Panc1 (cell line): ENCODE measurements at places on chromosomes 16 and 17. TPM values are rescaled to one million over a fixed set of nuclear protein-coding genes. Genes with fewer than 3 reads are reported as not detected.

The CD300C gene
- not detected for total RNA-seq

GRCh38 chr16:78666318-78666717 is 566.9 kb downstream of the WWOX start:
- no peak overlapping the region for H3K4me3 ChIP-seq
- no peaks in the 10 kb centered on the region for H3K36me3 ChIP-seq
- DNase-seq: no peak
- no peak overlapping the region for H3K27ac ChIP-seq
- H3K27me3 ChIP-seq: no peaks in the 10 kb centered on the region
- H3K4me1 ChIP-seq: no peaks in the 10 kb centered on the region

- no peaks in the 10 kb centered on the region for H3K27me3 ChIP-seq
- no peaks in the 10 kb centered on the region for H3K4me1 ChIP-seq
- H3K27ac ChIP-seq: no peak overlapping the region
- no peak overlapping the region for H3K4me3 ChIP-seq
- no peak for DNase-seq
These were observed 816.9 kb downstream of the CDH11 start for GRCh38 chr16:64304951-64305350.

The ADCY9 gene
- total RNA-seq: 29.8 TPM

DNA sequence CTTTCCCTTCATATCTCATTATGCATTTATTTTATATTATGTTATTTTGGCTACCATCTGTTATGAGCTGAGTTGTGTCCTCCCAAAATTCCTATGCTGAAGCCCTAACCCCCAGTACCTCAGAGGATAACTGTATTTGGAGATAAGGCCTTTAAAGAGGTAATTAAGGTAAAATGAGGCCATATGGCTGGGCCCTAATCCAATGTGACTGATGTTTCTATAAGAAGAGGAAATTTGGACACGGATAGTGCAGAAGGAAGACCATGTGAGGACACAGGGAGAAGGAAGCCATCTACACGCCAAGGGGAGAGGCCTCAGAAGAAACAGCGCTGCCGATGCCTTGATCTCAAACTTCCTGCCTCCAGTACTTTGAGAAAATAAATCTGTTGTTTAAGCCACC is 557.7 kb upstream of the CDH5 start:
- H3K4me3 ChIP-seq: no peak overlapping the region
- no peaks in the 10 kb centered on the region for H3K4me1 ChIP-seq
- DNase-seq: no peak
- H3K27ac ChIP-seq: no peak overlapping the region

DNA sequence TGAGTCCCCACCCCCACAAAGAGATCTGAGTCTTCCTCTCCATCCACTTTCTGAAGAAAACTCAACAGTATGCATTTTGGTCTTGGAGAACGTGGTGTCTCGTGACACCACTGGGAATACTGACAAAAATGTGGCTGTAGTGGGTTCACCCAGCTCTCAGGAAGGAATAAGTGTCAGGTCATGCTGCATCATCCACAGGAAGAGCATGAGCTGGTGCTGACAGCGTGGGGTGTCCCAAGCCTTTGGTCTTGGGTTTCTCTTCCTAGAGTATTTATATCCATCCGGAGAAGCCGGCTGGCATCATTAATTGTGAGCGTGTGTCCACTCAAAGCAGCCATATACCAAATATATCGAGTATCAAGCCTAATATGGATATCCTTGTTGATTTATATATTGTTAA is 55.9 kb downstream of the C17orf67 start:
- H3K27me3 ChIP-seq: no peaks in the 10 kb centered on the region
- no peaks in the 10 kb centered on the region for H3K36me3 ChIP-seq
- no peak overlapping the region for H3K4me3 ChIP-seq
- no peak for DNase-seq

DNA sequence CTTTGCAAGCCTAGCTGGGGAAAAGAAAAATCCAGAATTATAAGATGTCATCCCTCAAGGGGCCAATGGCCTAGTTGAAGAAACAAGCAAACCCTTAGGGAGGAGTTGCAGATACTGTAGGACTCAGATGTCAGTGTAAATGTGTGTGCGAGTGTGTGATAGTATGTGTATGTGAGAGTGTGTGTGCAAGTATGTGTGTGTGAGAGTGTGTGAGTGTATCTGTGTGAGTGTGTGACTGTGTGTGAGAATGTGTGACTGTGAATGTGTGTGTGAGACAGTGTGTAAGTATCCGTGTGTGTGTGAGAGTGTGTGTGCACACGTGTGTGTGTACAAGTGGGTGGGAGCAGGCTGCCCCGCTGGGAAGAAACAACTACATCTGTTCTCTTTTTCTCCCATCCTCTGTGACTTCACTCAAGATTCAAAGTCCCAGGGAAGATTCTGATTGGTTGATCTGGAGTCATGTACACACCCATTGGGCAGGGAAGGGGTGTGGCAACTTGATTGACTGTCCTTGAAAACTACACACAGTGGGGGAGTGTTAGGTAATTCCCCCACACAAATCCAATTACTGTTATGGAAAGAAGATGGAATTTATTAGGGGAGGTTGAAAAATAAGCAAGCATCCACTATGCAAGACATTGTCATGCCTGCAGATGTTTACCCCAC is 40.7 kb downstream of the IRX3 start:
- H3K4me1 ChIP-seq: no peaks in the 10 kb centered on the region
- DNase-seq: no peak
- H3K4me3 ChIP-seq: no peak overlapping the region

DNA sequence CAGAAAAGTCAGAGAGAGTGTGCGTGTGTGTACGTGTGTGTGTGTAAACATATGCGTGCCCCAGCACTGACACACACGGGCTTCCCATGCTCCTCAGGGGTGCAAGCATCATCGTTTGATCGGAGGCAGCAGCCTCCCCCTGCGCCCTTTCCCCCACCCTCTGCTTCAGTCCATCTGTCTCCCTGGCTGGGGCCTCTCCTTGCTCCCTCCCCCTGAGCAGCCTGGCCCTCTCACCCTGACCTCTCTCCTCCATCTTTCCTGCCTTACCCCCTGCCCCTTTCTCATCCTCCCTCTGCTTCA is 4.4 kb downstream of the STX1B start:
- no peak overlapping the region for H3K27ac ChIP-seq
- no peak overlapping the region for H3K4me3 ChIP-seq
- DNase-seq: no peak
- H3K27me3 ChIP-seq: no peaks in the 10 kb centered on the region

DNA sequence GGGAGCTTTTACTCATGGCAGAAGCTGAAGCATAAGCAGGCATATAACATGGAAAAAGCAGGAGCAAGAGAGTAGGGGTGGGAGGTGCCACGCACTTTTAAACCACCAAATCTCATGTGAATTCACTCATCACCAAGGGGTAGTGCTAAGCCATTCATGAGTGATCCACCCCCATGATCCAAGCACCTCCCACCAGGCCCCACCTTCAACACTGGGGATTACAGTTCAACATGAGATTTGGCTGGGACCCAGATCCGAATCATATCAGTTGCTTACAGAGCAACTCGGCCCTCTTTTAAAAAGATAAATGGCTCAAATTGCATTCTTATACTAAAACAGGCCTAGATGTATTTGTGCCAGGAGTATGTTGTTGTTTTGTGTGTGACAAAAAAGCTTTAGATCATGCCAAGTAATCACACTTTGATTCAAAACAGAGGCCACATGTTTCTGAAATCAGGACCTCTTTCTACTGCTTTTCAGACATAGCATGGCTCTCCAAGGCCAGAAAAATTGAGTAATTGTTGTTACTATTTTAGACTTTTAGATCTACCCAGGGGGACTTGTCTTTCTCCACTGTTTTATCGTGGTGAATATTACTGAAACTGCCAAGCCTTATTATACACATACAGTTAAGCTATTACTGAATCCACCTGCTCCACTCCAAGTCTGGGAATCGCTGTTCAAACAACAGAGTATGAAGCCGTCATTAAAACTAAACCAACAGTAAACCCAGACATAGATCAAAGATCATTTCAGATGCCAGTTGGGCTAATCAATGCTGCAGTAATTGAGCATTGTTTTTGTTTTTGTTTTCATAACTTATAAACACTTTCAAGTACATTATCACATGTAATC is 163.3 kb downstream of the KCNJ2 start:
- H3K27me3 ChIP-seq: no peaks in the 10 kb centered on the region
- H3K27ac ChIP-seq: no peak overlapping the region

DNA sequence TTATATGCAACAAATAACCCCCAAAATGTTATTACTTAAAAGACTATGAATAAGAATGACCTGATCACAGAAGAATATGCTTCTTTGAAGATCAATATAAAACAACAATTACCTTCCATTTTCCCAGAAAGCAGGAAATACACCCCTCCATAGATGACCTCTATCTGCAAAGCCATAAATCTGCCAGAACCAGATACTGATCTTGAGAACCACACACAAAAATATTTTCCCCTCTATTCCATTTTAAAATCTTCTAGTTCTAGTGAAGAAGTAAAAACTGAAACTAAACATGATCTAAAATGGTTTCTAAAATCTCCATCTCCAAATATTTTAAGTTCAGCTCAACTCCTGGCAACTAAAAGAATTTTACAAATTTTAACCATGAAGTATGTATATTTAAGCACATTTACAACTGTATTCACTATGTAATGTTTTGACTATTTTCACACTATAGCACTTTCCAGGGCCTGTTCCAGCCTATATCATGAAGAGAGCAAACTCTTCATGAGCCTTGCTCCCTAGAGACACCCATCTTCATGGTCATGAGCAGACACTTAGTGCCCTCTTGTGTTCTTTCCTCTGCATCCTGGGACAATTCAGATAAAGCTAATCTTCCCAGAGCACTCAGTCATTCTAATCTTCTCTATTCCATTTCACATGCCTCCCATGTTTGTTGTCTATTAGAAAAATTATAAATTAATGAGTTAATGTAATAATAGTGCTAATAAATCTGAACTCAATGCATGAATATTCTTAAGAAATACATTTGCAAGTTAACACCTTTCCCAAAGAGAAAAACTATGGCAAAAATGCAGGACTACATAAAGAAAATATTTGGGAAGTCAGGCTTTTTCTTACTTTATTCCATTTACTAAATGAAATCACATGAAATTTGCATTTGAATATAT is 87.0 kb downstream of the HELZ start:
- H3K4me1 ChIP-seq: no peaks in the 10 kb centered on the region
- no peak overlapping the region for H3K27ac ChIP-seq
- no peaks in the 10 kb centered on the region; the same call in 1 of the 2 replicates for H3K36me3 ChIP-seq
- H3K27me3 ChIP-seq: no peaks in the 10 kb centered on the region
- H3K4me3 ChIP-seq: no peak overlapping the region
- no peak for DNase-seq

The TAT gene
- 0.49 TPM for total RNA-seq

- no peak for DNase-seq
- no peak overlapping the region for H3K4me3 ChIP-seq
- H3K27ac ChIP-seq: no peak overlapping the region
- no peaks in the 10 kb centered on the region for H3K36me3 ChIP-seq
- no peaks in the 10 kb centered on the region for H3K27me3 ChIP-seq
These were observed 6.2 kb upstream of the SLC16A13 start for GRCh38 chr17:7029659-7030058.

The CCL1 gene
- total RNA-seq: not detected

The CYGB gene
- 6.0 TPM for total RNA-seq

The NACA2 gene
- total RNA-seq: not detected

GRCh38 chr16:31376705-31377104 is 16.4 kb upstream of the ITGAD start:
- no peak overlapping the region for H3K27ac ChIP-seq
- H3K4me3 ChIP-seq: no peak overlapping the region
- H3K36me3 ChIP-seq: no peaks in the 10 kb centered on the region
- no peak for DNase-seq
- no peaks in the 10 kb centered on the region for H3K4me1 ChIP-seq

- no peaks in the 10 kb centered on the region for H3K36me3 ChIP-seq
- H3K27ac ChIP-seq: no peak overlapping the region
- no peak overlapping the region for H3K4me3 ChIP-seq
- no peak for DNase-seq
- H3K27me3 ChIP-seq: no peaks in the 10 kb centered on the region
These were observed 85.2 kb downstream of the GLG1 start for GRCh38 chr16:74521691-74522090.

The KRT31 gene
- not detected for total RNA-seq

The CSH1 gene
- total RNA-seq: not detected

The KRT34 gene
- total RNA-seq: not detected

DNA sequence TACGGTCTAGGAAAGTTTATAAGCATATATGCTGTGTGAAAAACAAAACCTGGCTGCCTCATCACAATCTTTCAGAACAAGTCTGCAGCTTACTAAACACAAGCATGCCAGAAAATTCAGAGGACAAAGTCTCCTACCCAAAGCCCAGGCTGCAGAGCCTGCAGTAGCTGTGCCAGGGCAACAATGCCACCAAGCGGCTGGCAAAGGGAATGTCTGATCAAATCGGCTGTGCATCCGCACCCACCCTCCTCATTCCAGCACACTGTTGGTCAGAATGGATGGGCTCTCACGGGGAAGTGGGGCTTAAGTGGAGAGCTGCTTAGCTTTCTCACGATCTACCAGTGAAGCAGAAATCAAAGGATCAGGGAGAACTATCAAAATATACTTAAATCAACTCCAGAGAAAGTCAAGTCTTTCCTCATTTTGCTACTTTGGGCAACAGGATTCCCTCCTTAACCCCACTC is 73.5 kb downstream of the CYTH1 start:
- peaks cover 15% of the 10 kb centered on the region; the same call in 1 of the 2 replicates for H3K4me1 ChIP-seq
- no peak overlapping the region for H3K4me3 ChIP-seq
- H3K27ac ChIP-seq: no peak overlapping the region; the same call in 1 of the 2 replicates
- DNase-seq: peak; percentile 41

GRCh38 chr17:64741038-64741641 is 79.0 kb upstream of the SMURF2 start:
- no peak overlapping the region for H3K4me3 ChIP-seq
- DNase-seq: no peak
- H3K36me3 ChIP-seq: no peaks in the 10 kb centered on the region
- H3K4me1 ChIP-seq: no peaks in the 10 kb centered on the region
- H3K27ac ChIP-seq: no peak overlapping the region
- H3K27me3 ChIP-seq: no peaks in the 10 kb centered on the region

The ANKRD40CL gene
- total RNA-seq: not detected

The KCNJ2 gene
- total RNA-seq: 1.5 TPM
